ENCODE measurements at places on chromosomes 4 and X.

DNA sequence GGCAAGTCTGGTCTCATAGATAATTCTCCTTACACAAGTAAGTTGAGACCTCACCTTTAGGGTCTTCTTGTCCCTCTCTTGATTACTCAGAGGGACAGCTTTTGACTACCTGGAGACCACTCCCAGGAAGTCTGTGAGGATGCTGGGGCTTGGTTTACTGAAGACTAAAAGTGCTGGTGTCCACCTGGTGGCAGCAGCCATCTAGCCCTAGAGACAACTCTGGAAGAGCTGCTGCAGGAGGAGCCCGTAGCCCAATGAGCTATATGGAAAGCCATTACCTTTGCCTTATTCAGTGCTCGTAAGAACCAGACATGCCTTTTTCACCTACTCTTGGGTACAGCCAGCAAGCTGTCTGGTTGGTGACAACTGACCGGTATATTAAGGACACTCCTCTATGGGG, 7.3 kb downstream of the FGFBP2 start:
- DNase-seq: no peak

- DNase-seq: no peak
Measured at GRCh38 chr4:169164669-169165415, 105.9 kb downstream of the SH3RF1 start.

- no peak for DNase-seq
Measured at GRCh38 chr4:156593464-156593863, 378.1 kb downstream of the PDGFC start.

DNA sequence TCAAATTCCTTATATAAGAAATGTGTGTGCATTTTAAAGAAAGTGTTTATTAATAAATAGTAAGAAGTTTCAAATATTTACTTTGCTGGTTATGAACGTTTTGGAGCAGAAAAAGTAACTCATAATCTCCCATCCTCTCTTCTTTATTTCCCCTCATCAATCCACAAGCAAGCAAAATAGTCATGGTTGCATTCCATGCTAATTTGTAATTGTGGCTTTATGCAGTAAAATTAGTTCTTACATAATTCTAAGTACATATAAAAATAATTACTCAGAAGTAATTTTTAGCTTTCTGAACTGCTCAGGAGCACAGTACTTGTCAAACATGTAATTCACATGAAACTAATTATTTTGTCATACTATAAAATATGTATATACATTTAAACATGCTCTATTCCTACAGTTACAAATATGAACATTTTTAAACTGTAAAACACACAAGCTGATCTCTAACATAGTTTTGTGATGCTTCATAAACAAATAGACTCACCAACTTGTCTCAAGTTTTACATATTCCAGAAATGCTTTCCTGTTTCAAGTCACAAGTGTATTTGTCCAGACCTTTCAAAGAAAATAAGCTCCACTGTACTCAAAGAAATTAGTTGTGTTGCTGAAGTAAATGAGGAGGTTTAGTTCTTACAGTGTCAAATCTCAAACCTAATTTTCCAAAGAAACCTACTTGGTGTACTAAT, 218.9 kb downstream of the PABPC4L start:
- DNase-seq: no peak

- no peak for DNase-seq
Measured at GRCh38 chrX:78452356-78452755, 124.9 kb upstream of the CYSLTR1 start.

GRCh38 chrX:13119386-13119785, 75.0 kb upstream of the FAM9C start:
- DNase-seq: no peak

DNA sequence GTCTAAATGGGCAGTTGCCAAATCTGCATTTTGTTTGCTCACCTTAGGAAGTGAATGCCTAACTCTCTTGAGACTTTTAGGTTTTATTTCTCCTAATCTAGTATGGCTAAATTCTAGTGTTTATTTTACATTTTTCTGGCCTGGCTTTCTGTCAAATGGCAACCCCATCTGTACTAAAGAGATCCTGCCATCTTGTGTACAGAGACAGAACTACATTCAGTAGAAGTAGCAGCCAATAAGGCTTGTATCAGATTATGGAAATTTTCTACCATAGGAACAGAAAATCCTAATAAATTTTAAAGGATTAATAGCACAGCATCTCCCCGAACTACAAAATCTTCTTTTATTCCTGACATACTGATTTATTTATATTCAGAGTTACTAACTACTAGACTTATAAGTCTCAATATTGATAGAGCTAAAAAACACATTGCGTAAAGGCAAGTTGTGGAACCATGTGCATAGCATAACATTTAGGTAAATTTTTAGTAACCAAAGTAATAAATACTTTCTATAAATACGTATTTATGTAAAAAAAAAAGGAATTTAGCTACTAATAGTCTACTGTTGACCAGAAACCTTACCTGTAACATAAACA, 45.5 kb downstream of the TMEM144 start:
- no peak for DNase-seq

- no peak for DNase-seq
Measured at GRCh38 chr4:3073158-3074077, 920 bp downstream of the HTT-AS start.

DNA sequence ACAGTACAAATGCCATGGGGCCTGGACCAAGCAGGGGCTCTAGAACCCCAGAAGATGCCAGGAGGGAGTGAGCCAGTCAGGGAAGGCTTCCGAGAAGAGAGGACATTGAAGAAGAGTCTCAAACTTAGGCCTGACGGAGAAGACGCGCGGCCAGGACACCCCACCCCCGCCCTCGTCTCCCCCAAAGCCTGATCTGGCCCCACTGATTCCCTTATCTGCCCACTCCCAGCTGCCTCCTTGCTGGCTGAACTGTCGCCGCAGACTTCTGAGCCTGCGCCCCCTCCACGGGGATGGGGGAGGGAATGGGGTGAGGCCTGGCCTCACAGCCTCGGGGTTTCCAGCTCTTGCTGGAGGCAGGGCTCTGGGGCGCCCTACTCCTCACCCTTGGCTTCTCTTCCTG, 3.6 kb upstream of the GATA1 start:
- DNase-seq: no peak

DNA sequence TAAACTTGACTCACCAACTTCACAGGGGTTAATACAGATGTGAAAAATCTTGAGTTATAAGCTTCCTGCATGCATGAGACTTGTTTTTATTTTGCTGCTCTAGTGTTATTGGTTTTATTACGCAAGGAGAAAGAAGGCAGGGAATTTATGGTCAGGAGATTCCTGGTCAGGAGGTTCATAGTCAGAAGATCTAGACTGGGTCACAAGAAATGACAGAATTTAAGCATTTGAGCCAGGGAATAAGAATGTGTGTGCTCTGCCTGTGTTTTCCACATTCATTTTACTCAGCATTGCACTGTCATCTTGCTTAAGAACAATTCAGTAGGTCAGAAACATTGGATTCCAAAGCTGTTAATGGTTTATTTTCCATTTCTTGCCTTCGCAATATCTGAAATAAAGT, 2522.1 kb downstream of the ARAP2 start:
- no peak for DNase-seq

DNA sequence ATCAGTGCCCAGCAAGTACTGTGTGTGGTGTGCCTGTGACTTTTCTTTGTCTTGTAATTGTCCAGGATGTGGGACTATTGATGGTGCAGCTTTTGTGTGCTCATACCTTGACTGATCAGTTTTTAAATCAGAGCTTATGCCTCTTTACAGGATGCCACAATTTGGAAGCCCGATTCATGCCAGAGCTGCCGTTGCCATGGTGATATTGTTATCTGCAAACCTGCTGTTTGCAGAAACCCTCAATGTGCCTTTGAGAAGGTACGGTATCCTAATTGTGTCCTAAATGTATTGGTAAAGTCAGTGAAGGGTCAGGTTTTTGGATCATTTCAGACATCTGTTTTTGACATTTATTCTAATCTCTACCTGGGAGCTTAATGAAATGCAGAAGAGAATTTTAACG, 180.2 kb downstream of the FRAS1 start:
- no peak for DNase-seq

- peak; percentile 31 for DNase-seq
Measured at GRCh38 chrX:16712548-16713155, at the start of gene CTPS2. Gene CTPS2 (minus strand): TSS chrX:16712669. CDS start chrX:16702902, 9,767 bp downstream.

DNA sequence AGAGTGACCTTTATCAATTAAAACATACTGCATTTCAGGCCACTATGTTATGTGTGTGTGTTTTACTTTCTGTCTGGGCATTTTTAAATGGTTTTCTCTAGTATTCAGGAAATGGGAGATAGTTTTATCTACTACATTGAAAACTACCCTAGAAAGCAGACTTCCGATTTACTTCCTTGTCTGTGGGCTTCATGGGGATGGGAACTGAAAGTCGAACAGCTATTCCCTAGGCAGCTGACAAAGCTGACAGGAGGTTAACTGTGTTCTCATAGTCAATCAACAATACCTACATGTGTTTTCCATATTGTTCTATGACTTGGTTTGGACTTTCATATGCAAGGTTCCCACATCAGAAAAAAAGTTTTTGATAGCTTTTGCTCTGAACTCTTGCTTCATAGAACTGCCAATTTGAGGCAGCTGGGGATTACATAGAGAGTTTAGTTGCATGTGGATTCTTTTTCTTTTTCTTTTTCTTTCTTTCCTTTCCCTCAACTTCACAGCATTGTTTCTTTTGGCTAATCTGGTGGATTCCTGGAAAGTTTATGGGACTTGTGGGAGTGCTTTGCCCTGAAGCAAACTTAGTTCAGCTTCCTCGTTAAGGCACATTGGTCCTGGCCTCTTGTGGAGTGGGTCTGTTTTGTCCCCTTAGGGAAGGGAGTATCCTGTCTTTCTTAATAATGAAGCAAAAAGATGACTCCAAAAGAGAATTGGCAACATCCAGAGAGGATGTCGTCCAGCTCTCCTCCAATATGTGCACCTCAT, 327.1 kb upstream of the GIMD1 start:
- no peak for DNase-seq

DNA sequence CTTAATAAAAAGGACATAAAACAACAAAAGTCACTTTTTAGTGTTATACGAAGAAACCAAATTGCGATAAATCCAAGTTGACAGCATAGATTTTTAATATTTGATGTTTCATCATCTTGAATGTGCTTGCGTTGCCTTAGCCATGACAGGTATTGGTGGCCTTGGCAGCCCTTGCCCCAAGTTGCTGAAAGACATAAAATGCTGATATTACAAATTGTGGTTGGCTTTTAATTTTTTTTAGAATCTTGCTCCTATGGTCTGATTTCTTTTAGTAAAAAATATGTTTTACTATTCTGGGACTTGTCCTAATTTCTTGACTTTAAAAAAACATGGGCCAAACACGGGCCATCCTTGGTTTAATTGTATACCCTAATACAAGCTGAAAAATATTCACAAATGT, 122.6 kb downstream of the SLC4A4 start:
- DNase-seq: no peak

DNA sequence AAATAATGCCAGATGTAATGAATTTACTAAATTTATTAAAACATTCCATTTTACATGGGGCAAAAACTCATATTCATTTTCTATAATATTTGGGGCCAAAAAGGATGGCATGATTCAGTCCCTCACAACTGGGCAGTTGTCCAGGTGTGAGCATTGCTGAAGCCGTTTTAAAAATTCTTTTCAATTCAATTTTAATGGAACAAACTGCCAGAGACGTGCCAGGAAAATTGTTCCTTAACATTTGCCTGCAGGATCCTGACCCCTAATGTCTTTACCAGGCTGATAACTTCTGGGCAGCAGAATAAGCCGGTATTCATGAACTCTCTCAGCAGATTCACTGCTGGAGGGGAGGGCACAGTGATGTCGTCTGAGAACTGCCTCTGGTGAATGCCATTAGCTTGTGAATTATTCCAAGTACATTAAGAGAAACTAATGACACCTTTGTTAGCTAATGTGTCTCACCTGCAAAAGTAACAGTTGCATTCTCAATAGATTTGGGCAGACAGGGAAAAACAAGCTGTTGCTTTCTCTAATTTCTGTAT, 1445.1 kb upstream of the TENM3 start:
- DNase-seq: no peak

DNA sequence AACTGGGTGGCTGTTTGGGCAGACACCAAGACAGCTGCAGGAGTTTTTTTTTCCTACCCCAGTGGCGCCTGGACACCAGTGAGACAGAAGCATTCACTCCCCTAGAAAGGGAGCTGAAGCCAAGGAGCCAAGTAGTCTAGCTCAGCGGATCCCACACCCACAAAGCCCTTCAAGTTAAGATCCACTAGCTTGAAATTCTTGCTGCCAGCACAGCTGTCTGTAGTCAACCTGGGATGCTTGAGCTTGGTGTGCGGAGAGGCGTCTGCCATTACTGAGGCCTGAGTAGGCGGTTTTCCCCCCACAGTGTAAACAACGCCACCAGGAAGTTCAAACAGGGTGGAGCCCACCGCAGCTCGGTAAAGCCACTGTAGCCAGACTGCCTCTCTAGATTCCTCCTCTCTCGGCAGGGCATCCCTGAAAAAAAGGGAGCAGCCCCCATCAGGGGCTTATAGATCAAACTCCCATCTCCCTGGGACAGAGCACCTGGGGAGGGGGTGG, 171.4 kb downstream of the ARHGEF9 start:
- no peak for DNase-seq

- DNase-seq: no peak
Measured at GRCh38 chr4:70747874-70748273, 26.1 kb downstream of the RUFY3 start.

DNA sequence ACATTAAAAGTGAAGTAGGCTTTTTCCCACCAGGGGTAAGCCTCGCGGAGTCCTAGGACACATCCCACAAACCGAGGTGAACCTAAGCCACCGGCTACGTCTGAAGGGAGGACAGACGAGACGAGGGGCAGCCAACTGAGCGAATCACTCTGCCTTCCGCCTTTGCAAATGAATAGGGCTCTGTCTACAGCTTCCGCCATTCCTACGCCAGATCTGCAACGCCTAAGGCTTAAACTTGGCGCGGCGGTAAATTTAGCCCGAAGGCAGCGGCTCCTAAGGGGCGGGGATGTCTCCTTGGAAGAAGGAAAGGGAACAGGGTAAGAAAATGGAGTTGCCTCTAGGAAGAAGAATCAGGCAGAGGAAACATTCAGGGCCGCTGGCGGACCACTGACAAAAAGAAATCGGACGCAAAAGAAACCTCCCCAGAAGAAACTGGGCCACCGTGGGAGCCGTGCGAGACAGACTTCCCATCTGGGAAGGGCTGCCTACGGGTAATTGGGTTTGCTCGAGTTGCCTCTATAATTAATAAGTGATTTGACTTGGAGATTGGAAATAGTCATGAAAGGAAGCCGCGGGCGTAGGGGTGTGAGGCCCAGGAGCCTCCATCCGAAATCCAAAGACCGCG, 90.5 kb downstream of the BCOR start:
- no peak for DNase-seq

GRCh38 chr4:27986476-27986875, 1125.8 kb downstream of the STIM2 start:
- DNase-seq: no peak

GRCh38 chrX:18146954-18147353, 73.7 kb downstream of the BEND2 start:
- DNase-seq: no peak

All from CD4-positive, alpha-beta T cell treated with Interleukin-2 at 100 ng/mL for 4 hours (primary cell).